CD4-positive, alpha-beta T cell treated with Interleukin-21 for 1 hour (primary cell): ENCODE measurements at places on chromosomes 1 and 21.
A peak's percentile ranks its signal among the peaks of the same experiment; 100 is the strongest.

GRCh38 chr1:178031856-178032320, 62.0 kb upstream of the RASAL2 start:
- DNase-seq: no peak

GRCh38 chr1:36476945-36477344, 5.8 kb downstream of the CSF3R start:
- DNase-seq: no peak

- DNase-seq: no peak
Measured at GRCh38 chr1:175927944-175928343, 184.5 kb upstream of the TNR start.

- DNase-seq: no peak
Measured at GRCh38 chr21:43337901-43338655, 88.9 kb downstream of the SIK1 start.

DNA sequence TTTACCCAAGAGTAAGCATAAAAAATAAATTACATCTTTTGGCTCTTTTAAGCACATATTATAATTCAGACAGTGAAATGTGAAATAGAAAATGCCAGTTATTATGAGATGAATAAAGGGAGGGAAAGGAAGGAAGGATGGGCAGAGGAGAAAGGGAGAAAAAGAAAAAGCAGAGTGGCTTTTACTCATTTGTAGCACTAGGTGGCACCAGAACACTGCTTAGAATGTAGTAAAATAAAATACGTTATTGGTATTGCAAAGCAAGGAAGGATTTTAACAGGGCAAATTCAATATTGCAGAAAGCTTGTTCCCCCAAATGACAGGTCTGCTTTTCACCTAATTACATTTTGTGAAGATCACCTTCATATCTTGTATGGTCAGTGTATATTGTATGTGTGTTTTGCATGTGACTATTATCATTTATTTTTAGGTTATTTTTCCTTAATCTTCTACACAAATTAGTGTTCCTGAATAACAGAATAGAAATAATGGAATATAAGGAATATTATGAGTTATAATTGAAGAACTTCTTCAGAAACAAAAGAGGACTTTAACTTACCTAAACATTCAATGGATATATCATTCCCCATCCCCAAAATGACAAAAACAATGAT, 9.1 kb upstream of the PCNX2 start:
- DNase-seq: peak; percentile 53

DNA sequence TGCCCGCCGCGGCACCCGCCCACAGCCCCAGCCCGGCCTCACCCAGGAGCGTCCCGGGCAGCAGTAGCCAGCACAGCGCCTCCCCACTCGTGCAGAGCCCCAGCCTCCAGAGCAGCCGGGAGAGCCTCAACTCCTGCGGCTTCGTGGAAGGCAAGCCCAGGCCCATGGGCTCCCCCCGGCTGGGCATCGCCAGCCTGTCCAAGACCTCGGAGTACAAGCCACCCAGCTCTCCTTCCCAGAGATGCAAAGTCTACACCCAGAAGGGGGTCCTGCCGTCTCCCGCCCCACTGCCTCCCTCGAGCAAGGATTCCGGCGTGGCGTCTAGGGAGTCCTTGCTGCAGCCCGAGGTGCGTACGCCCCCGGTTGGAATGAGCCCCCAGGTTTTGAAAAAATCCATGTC, 531.2 kb downstream of the KIF26B start:
- DNase-seq: no peak

DNA sequence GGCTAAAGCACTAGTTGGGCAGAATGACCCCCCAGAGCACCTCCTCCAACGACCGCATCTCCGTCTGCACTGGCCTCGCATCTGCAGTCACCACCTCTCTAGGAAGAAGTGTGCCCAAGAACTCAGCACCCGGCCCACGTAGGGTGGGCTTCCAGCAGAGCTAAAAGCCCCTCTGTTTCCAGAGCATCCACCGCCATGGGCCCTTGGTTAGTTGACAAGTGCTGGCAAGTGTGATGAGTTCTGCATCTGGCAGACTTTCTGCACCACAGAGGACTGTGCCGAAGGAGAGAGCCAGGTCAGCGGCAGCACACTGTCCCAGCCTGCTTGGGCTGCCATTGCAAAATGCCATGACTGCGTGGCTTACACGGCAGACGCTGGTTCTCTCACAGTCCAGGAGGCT, 76.4 kb upstream of the COL6A1 start:
- DNase-seq: no peak

- no peak for DNase-seq
Measured at GRCh38 chr1:232684371-232685105, 54.6 kb upstream of the SIPA1L2 start.

- no peak for DNase-seq
Measured at GRCh38 chr1:109249654-109250401, 489 bp downstream of the CELSR2 start.

DNA sequence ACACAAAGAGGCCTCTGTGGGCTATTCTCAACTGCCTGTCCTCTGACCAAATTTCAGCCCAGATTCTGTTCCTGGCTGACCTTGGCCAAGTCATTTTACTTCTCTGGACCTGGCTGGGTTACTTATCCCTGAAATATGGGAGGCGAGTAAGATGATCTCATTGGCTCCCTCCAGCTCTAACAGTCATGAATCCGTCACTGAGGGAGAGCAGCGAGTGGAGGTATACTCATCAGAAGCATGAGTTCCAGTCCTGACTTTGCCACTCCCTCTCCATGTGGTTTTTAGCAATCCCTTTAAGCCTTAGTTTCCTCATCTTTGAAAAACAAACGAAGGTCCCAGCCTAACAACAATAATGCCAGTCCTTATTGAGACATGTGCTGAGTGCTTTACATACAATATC, 63.5 kb downstream of the CCDC185 start:
- no peak for DNase-seq

DNA sequence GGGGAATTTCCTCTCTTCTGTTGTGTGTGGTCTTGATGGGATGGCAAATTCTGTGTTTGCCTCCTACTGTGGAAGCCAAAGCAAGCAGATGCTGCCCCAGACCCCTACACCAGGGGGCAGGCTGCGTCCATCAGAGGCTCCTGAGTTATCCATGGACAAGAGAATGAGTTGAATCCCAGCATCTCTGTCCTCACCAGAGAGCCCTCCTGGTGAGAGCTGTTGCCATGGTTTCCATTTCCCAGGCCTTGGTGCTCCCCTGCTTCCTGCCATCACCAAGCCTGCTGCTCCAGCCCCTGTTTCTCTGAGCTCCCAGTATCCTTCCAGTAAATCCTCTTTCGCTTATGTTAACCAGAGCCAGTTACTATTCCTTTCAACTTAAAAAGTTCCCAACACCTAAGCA, 20.4 kb upstream of the GNG12 start:
- DNase-seq: no peak

DNA sequence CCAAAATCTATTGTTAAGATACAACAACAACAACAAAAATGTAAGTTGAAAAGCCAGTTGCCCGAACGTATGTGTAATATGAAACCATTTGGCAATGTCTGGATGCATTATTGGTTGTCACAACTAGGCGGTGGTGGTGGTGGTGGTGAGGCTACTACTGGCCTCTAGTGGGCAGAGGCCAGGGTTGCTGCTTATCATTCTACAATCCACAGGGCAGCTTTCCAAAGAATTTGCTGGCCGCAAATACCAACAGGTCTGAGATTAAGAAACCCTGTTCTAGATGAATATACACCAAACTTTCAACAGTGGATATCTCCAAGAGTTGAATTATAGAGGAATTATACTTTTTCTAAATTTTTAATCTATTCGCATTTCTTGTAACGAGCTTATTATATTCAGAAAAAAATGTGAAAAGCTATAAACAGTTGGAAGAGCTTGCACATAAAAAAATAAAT, 26.8 kb upstream of the ZNF697 start:
- peak; percentile 28 for DNase-seq

- no peak for DNase-seq
Measured at GRCh38 chr1:70812442-70813109, 235.0 kb downstream of the PTGER3 start.

DNA sequence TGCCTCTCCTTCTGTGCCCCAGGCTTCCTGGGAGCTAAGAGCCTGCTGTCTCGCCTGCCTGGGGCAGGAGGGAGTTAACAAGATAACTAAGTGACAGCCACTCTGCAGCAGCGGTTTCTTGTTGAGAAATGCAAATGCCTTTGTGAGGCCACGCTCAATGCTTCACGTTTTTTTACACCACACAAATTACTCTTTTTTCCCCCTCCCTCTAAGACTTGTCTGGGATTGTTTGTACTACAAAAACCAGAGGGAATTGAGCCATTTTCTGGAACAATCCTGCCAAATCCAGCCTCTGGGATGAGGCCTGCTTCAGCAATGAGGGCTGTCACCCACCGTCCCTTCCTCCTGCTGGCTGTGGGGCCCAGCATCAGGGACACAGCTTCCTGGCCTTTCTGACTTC, 119.6 kb downstream of the ACTL8 start:
- no peak for DNase-seq

DNA sequence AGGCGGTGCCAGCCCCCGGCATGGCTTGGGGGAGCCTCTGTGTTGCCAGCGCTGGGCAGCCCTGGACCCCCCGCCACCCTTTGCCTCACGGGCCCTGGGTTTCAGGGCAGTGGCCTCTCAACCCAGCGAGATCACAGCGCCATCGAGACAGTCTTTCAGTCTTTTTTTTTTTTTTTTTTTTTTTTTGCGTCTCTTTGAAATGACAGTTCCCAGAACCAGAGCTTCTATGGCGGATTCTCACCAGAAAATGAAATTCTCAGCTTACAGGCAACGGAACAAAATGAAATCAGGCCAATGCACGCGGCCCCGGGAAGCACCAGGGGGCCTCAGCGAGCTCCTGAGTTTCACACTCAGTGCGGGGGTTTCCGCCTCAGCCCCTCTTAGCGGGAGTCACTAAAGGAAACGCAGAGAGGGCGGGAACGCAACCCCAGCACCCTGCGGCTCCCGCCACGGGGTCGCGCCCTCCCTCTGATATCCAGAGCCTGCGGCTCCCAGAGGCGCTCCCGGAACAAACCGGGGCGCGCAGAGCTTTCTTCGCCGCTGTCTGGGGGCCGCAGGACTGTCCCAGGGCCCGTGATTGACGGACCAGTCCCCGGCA, 8.0 kb upstream of the COL6A1 start:
- DNase-seq: peak; percentile 82

DNA sequence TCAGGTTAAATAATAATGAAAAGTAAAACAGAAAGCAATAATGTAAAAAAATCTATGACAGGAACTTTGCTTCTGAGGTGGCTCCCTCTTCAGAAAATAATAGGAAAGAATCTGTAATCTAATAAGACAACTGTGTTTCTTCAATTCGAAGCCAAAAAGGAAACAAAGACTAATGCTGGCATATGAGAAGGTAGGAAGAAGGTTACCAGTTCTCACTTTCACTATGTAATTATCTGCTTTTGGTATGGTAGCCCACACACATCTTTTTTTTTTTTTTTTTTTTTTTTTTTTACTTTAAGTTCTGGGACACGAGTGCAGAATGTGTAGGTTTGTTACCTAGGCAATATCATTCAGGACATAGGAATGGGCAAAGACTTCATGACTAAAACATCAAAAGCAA, 47.1 kb downstream of the COP1 start:
- DNase-seq: no peak
